Activated T-helper 2 cell treated with anti-CD3 and anti-CD28 coated beads, Interferon-gamma antibody, Interleukin-2, Interleukin-4, amounts not matched to agents 10 μg/mL and 5 μg/mL and 100 μg/mL, durations not matched to agents 14 hours and 24 hours and 36 hours (primary cell): ENCODE measurements at places on chromosomes 7 and 10. TPM values are rescaled to one million over a fixed set of nuclear protein-coding genes. Genes with fewer than 3 reads are reported as not detected.

CNPY1 gene
- total RNA-seq, result not detected in 2 replicates

TMEM176B gene
- total RNA-seq, result 0.14 TPM in 1 of 2 replicates, not detected in the other

KCNIP2 gene
- total RNA-seq, result 3.2 TPM in 2 replicates

TBX20 gene
- 0.11 and 0.39 TPM in 2 replicates for total RNA-seq

POLR1F gene
- total RNA-seq, result 32.5 and 41.1 TPM in 2 replicates

SEMA3A gene
- total RNA-seq, result 0.25 TPM in 2 replicates

SNX10 gene
- total RNA-seq, result 54.9 and 59.3 TPM in 2 replicates

VSTM2A gene
- total RNA-seq, result not detected in 2 replicates

FAM25C gene
- total RNA-seq, result not detected in 2 replicates

TMEM130 gene
- 0.30 TPM in 1 of 2 replicates, not detected in the other for total RNA-seq

CALHM3 gene
- not detected in 2 replicates for total RNA-seq

JAKMIP3 gene
- 1.3 TPM in 2 replicates for total RNA-seq

UMAD1 gene
- 16.0 and 18.9 TPM in 2 replicates for total RNA-seq

LIPM gene
- not detected in 2 replicates for total RNA-seq

TLX1 gene
- total RNA-seq, result not detected in 2 replicates

SEC31B gene
- 57.4 and 60.6 TPM in 2 replicates for total RNA-seq

SEMA3D gene
- total RNA-seq, result 0.09 and 0.11 TPM in 2 replicates

USP6NL gene
- total RNA-seq, result 0.39 and 0.50 TPM in 2 replicates

FAM131B gene
- total RNA-seq, result 1.3 and 2.0 TPM in 2 replicates
